ENCODE measurements at places on chromosomes 2 and 18.

- peak; percentile 52 for DNase-seq
Observed at GRCh38 chr18:27887711-27888495, 289.0 kb downstream of the CDH2 start.

DNA sequence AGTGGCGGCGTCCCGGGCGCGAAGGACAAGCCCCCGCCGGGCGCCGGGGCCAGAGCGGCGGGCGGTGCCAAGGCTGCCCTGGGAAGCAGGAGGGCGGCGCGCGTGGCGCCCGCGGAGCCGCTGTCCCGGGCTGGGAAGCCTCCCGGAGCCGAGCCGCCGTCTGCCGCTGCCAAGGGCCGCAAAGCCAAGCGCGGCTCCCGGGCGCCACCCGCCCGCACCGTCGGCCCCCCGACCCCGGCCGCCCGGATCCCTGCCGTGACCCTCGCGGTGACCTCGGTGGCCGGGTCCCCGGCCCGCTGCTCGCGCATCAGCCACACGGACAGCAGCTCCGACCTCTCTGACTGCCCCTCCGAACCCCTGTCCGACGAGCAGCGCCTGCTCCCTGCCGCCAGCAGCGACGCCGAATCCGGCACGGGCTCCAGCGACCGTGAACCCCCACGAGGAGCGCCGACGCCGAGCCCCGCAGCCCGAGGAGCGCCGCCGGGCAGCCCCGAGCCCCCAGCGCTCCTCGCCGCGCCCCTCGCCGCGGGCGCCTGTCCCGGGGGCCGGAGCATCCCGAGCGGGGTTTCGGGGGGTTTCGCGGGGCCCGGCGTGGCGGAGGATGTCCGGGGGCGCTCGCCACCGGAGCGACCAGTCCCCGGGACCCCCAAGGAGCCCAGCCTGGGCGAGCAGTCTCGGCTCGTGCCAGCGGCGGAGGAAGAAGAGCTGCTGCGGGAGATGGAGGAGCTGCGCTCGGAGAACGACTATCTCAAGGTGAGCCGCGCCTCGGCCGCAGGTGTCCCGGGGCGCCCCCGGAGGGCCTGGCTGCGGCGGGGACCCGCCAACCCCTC is 820 bp downstream of the MTCL1 start:
- no peak for DNase-seq

- no peak for DNase-seq
Observed at GRCh38 chr2:217742276-217742675, 260.5 kb downstream of the TNS1 start.

GRCh38 chr2:128162266-128162665 is 71.3 kb downstream of the UGGT1 start:
- DNase-seq = no peak

DNA sequence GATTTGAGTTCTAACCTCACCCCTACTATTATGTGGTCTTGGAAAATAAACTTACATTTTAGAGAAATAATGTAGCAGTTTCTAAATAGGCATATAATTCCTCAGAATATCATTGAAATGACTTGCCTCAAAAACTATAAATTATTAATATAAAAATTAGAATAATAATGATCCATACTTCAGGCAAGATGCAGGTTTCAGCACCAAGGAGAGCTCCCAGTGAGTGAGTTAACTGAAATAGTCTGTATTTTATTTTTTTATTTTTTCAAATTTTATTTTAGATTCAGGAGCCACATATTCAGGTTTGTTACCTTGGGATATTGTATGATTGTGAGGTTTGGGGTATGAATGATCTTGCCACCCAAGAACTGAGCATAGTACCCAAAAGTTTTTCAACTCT is 472.2 kb upstream of the DCC start:
- no peak for DNase-seq

- DNase-seq = no peak
Observed at GRCh38 chr18:13424363-13424762, 205.8 kb downstream of the LDLRAD4 start.

- DNase-seq = no peak
Observed at GRCh38 chr18:43533371-43533770, 256.1 kb upstream of the SYT4 start.

DNA sequence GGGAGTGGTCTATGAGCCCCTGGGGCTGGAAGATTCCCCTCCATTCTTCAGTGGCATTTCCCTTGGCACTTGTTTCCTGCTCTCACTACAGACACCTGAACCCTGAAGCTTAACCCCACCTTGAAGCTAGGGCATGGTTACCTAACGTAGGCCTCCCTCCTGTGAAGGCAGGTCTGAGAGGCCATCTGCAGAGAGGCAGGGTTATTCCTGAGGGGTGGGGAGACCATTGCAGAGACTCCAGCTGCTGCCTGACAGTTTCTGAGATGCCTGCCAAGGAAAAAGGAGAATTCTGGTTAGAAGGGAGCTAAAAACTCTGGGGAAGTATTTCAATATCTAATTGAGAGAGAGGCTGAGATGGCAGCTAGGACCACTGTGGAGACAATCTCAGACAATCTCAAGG is 119.3 kb upstream of the NDUFV2 start:
- DNase-seq = no peak

GRCh38 chr18:26511339-26512071 is 36.8 kb downstream of the KCTD1 start:
- DNase-seq = no peak

GRCh38 chr2:222042666-222043065 is 256.1 kb downstream of the PAX3 start:
- DNase-seq = no peak
